ENCODE measurements at places on chromosomes 3 and 15. TPM values are rescaled to one million over a fixed set of nuclear protein-coding genes. Genes with fewer than 3 reads are reported as not detected.

Gene MTHFS
- 101 TPM for total RNA-seq

Gene RNU6-1
- not detected for total RNA-seq

Gene CACNA2D2
- total RNA-seq: 0.28 TPM

Gene CKMT1B
- 7.6 TPM for total RNA-seq

Gene NCK1
- total RNA-seq: 27.8 TPM

Gene ATP13A5
- not detected for total RNA-seq

Gene FGD5
- not detected for total RNA-seq

Gene PROK2
- not detected for total RNA-seq

Data from A549 treated with CpdA at 1 μM for 4 hours (cell line).